Activated CD8-positive, alpha-beta memory T cell treated with anti-CD3 and anti-CD28 coated beads, Interleukin-2, amount 50 U/mL, for 48 hours (primary cell): ENCODE measurements at places on chromosomes 7 and 10.
A peak's percentile ranks its signal among the peaks of the same experiment; 100 is the strongest.

GRCh38 chr10:49312246-49312869 lies 13.4 kb downstream of the C10orf71 start:
- no peak for DNase-seq

- peak; percentile 50 for DNase-seq
Measured at GRCh38 chr10:122112625-122113160, 123.7 kb downstream of the TACC2 start.

GRCh38 chr7:36916619-36917018 lies 192.3 kb upstream of the AOAH start:
- DNase-seq = no peak

- no peak for DNase-seq
Measured at GRCh38 chr10:70480239-70480861, 1.8 kb downstream of the PALD1 start.

DNA sequence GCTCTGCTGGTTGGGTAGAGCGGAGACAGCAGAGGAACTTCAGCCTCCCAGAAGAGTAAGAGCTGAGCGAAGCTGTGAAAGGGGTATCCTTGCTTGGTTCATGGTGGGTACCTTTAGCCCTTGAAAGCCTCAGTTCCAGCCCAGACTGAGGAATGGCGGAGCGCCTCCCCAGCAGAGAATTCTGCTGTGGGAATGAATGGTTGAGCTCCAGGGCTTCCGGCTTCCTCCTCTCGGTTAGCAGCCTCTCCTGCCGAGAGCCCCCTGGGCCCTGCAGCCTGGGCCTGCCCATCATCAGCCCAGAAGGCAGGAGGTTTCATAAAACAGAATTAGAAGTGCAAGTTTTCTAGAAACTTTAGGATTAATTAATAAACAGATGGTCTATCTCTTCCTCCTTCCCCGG lies 79.9 kb upstream of the ANLN start:
- DNase-seq = peak; percentile 40

GRCh38 chr10:50533296-50533695 lies 90.5 kb downstream of the SGMS1 start:
- no peak for DNase-seq

DNA sequence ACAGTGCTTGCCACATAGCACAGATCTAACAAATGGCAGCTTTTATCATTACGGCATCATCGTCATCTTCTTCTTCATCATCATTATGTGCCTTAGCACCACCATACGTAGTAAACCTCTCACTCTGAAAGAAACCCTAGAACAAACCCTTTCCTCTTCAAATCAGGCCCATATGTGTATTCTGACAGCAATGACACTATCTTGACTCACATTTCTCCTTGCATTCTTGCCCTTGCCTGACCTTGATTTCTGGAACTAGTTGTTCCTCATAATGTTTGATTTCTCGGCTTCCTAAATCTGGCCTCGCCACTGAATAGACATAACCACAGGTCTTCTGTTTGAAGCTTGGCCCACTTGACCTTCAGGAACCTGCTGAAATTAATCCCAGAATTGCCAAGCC lies 115.3 kb downstream of the DGKI start:
- DNase-seq = no peak

DNA sequence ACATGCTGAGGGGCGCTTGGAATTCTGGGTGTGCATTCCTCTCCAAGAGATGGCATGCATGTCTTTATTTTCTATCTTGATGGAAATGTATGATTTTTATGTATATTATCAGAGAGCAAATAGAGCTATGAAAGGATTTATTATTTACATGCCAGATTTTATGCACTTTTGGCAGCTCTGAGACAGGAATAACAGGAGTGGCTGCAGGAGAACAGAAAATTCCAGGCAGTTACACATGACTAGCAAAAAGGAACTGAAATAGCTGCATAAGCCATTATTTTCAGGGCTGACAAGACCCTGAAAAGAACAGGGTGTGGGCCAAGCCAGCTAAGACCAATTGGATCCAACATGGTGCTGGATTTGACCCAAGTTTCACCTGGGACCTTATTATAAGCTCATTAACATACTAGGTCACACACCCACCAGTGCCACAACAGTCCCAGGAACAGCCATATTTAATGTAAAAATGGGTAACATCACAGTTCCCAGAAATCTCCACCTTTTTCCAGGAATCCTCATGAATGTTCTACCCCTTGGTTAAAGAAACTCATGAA lies 43.2 kb upstream of the ACSL5 start:
- no peak for DNase-seq
